Left ventricle myocardium inferior (tissue), 1 donor: ENCODE measurements at places on chromosomes 3 and 15.
A peak's percentile ranks its signal among the peaks of the same experiment; 100 is the strongest.

DNA sequence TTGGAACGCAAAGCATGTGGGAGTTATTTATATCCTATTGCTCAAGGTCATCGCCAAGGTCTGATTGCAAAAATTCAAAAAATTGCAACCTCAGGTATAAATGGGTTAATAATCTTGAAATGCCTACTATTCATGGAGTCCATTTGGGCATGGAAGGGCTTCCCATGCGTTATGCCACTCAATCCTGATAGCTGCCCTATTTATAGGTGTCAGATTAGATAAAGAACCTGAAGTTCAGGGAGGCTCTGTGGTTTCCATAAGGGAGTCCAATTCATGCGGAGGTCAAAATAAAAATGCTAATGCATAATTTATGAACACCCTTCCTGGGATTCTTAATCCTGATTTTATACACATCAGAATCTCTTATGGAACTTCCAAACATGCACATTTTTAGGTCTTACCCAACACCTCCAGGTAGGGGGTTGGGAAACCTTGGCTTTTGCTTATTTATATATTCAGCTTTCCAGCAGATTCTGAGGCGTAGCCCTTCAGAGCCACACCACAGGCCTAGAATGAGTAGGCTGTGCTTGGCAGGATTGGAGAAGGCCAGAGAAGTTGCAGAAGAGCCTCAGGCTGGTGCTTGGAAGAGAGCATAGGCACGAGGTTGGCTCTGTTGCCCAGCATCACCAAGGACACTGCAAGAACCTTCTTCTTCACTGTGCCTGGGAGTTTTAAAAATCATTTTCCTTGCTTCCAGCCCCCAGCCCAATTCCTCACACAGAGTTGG lies 324.4 kb upstream of the CFAP20DC start:
- no peak for DNase-seq

DNA sequence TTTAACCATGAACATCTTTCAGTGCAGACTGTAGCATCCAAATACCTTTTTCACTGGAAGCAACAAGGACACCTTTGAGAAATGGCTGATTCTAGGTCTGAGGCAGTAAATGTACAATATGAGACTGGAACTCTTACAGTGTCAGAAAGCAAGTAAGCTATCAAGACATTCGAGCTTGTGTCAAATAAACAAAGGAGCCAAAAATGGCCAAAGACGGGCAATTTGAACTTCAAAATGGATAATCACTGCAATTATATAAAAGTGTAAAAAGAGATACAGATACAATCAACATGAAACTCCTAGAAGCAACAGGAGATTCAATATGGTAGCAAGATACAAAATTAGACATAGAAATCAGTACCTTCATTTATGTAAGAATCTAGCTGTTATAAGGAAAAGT lies 138.5 kb upstream of the CCDC54 start:
- DNase-seq: no peak

- peak; percentile 50 for DNase-seq
Observed at GRCh38 chr15:68187559-68187958, 17.6 kb downstream of the CALML4 start.

DNA sequence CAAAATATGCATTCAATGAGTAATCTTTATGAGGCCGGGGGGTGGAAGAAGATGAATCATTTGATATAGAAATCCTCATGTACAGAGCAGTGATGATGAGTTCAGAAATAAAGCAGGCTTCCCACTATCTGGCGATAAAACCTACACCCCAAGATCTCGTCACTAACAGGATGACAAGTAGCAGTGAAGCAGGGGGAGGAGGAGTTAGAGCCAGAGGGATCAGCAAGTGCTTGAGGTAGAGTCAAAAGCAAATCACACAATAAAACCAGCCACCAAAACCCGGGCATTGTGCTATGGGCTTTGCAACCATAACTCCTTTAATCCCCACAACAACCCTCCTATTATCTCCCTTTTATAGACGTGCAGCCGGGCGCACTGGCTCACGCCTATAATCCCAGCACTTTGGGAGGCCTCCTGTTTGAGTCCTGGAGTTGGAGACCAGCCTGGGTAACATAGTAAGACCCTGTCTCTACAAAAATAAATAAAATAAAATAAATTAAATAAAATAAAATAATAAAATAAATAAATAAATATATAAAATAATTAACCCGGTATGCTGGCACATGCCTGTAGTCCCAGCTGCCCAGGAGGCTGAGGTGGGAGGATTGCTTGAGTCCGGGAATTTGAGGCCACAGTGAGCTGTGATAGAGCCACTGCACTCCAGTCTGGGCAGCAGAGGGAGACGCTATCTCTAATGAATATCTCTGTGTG lies 53.0 kb downstream of the STARD5 start:
- no peak for DNase-seq

- no peak for DNase-seq
Observed at GRCh38 chr15:52649686-52650085, 29.5 kb downstream of the ATOSA start.

- DNase-seq: no peak
Observed at GRCh38 chr3:160860346-160860745, 104.3 kb downstream of the PPM1L start.
